AG09309 (cell line): ENCODE measurements at places on chromosomes 13 and 19.

DNA sequence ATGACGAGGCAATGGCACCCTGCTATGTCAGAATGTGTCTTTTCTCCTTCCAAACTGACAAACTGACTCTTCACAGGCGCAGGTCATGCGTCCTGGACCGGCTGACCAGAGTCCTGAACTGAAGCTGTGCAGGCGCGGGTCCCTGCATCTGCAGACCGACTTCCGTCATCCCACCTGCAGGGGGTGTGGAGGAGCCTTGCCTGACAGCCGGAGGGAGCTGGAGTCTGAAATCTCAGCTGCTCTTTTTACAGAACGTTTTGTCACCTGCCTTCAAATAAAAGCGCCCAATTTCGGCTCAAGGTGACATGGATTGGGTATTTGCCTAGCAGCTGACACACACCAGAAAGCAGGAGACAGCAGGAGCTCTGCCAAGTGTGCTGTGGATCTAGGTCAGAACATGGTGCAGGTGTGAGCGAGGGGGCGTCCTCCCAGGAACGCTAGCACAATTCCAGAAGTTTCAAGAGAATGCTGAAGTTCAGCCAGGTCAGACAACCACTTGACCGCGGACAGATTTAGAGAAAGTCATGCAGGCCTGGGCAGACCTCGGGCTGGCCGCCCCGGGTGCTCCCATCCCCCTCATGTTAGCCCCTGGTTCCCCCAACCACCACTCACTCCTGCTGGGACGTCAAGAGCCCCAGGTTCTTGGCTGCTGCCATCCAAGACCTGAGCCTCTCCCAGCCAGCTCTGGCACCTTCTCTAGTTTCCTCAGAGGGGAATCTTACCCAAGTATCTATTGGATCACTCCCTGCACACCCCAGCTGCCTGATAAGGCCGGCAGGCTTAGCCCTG is 32.8 kb downstream of the ELL start:
- DNase-seq: no peak

DNA sequence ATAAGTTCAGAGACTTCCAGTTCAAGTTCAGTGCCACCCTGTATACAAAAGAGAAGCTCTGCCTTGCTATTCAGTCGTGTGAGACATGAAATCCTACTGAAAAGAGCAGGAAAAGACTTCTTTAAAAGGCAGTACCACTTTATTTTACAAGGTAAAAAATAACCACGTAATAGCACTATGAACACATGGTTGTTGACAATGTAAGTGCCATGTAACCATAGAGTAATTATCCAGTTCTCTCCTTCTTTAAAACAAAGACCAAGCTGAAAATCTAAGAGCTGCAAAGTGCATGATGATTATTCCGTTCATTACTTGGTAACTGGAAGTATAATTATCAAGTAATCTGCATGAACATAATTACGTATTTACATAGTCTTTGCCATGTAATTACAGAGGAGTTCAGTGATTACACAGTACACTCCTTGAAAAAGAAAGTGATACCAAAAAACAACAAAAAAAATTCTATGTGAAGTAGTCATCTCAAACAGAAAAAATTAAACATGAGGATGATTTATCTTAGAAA is 288.7 kb downstream of the EFNB2 start:
- no peak for DNase-seq

GRCh38 chr13:100131863-100132574 is 43.1 kb downstream of the PCCA start:
- peak; percentile 27 for DNase-seq

- DNase-seq: no peak
These were observed 718.0 kb downstream of the DACH1 start for GRCh38 chr13:71149046-71149445.

GRCh38 chr19:5676772-5677105 is 3.6 kb downstream of the MICOS13 start:
- DNase-seq: no peak

- DNase-seq: no peak
These were observed 68.2 kb downstream of the NHLRC3 start for GRCh38 chr13:39106216-39107005.

DNA sequence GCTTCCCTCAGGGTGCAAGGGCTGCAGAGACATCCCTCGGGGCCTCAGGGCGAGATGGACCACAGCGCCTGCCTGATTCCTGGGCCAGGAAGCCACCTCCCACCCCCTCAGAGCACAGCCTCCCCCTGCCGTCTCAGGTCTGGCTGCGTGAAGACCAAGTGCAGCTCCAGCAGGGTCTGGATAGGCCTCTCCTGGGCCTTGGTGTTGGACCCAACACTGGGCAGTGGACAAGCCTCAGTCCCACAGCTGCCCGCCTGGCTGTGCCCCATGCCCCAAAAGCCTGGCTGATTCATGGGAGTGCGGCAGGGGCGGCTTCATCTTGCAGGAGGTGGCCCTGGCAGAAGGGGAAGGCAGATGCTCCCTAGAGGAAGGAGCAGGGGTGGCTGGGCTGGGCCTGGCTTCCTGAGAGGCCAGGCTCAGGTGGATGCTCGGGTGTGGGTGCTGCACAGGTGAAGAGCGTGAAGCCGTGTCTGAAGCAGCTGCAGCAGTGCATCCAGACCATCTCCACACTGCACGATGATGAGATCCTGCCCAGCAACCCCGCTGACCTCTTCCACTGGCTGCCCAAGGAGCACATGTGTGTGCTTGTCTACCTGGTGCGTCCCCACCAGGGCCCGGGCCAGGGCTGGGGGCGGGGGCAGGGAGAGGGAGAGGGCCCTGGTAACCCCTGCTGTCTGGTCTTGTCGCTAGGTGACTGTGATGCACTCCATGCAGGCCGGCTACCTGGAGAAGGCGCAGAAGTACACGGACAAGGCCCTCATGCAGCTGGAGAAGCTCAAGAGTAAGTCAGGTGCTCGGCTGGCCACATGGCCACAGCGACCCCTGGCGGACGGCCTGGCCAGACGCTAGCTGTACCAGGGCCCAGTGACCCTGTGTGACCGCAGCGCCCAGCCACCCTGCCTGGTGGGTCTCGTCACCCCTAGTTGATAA is 21.7 kb downstream of the MAU2 start:
- DNase-seq: no peak

- DNase-seq: no peak
These were observed 332.8 kb upstream of the MIR17HG start for GRCh38 chr13:91014696-91015095.

DNA sequence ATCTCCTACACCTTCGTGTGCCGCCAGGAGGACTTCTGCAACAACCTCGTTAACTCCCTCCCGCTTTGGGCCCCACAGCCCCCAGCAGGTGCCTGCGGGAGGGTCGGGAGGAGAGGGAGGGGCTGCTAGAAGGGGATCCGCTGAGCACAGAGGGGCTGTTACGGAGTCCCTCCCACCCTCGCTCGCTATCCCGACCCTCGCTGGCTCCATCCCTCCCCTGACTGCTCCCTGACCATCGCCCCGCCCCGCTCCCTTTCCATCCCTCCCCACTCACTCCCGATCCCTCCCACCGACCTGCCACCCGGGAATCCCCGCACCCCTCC is 780 bp downstream of the CD177 start:
- DNase-seq: no peak

- no peak for DNase-seq
These were observed 2.1 kb downstream of the PPP2R1A start for GRCh38 chr19:52191951-52192350.

DNA sequence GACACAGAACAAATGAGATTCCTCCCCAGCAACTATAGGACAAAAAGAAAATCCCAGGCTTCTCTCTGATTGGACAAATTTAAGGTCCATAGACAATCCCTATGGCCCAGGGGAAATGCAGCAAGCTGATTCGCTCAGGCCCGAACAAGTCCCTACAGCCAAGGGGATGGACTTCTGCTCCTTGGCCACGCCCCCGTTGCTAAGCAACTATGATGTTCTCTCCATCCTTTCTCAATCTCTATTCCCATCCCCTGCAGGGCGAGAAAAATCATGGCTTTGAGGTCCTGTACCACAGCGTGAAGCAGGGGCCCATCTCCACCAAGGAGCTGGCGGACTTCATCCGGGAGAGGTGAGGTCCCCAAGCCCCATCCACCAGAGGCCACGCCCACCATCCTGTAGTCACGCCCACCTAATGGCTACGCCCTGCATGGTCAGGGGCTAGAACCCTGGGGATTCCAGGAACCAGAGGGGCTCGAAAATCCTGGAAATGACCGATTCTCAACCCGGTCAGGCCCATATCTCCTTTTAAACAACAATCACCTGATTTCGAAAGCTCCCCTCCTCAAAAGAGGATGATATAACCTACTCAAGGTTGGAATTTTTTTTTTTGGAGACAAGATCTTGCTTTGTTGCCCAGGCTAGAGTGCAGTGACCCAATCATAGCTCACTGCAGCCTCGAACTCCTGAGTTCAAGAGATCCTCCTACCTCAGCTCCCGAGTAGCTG is 11.4 kb downstream of the FCHO1 start:
- DNase-seq: no peak

DNA sequence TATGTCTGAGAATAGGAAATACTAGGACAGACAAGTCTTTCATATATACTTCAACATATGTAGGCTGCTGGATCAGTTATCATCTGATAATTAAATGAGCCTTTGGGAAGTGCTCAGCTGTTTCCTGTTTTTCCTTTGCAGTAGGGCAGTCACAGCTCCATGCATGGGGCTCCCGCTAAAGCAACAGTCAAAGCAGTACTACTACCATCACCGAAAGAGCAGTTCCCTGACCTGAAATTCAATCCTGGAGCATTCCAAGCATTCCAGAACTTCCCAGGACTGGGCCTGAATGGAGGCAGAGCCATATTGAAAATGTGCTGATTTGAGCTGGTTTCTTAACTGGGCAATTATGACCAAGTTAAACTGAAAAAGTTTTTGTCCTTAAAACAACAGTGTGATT is 20.5 kb downstream of the MICU2 start:
- no peak for DNase-seq

GRCh38 chr13:33380487-33381079 is 95.0 kb upstream of the STARD13 start:
- DNase-seq: no peak

DNA sequence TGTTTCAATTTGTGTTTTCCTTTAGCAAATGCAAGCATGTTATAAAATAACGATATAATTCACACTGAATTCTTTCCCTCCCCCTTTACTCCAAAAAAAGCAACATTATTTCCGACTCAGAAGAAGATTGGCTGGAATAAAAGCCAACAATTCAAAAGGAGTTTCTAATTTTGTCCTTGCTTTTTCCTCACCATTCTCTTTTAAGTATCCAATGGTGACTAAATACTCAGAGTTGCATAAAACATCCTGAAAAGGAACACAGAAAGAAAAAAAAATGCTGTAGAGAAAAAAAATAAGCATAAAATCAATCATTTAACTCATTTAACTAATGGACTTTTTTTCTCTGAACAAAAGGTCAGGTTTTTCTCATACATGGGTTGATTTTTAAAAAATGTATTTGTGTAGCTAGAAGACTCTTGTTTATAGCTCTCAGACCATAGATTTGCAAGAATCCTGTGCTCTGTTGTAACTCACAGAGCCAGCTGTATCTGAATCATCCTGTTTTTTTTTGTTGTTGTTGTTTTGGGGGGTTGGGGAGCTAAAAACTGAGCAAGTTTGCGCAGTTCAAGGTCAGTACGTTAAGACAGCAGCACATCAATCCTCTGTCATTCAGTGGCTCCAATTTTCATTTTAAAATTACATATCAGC is 108.1 kb downstream of the PCDH17 start:
- DNase-seq: no peak

DNA sequence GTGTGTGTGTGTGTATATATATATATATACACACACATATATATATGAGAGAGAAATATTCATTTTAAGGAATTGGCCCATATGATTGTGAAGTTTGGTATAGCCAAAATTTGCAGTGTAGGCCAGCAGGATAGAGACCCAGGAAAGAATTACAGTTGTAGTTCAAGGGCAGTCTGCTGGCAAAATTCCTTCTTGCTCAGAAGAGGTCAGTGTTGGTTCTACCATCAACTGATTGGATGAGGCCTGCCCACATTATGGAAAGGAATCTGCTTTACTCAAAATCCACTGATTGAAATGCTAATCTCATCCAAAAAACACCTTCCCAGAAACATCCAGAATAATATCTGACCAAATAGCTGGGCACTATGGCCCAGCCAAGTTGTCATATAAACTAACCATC is 24.0 kb downstream of the RNF6 start:
- no peak for DNase-seq

- no peak for DNase-seq
These were observed 3.2 kb downstream of the OXGR1 start for GRCh38 chr13:96991072-96991471.

DNA sequence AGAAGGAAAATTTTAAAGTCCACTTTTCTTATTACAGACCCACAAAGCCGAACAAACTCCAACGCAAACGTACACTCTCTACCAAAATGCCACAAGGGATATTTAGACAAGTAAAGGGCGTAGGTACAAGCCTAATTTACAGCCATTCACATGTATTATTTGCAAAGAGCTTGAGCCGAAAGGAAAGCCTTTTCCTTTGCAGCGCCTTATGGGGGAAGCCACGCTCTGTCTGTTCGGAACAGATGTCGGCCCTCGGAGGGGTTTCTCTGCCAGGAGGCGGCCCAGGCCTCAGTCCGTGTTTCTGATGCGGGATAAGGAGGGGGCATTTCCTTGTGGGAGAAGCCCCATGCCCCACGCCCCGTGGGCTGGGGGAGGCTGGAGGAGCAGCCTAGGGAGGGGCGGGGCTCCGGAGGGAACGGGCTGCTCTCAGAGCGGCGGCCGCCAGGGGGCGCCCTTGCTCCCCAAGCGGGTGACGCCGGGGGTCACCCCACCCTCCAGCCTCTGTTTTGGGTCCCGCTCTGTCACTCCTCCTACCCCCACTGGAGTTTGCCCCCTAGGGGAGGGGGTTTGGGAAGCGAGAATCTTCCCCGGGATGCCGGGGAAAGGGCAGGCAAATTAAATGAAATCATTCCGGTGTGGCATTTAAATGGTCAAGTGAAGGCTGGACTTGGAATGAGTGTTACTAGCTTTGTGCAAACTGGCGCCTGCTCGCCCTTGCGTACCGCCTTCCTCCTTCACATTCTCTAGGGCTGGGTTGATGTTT is 2.9 kb downstream of the HTR2A start:
- no peak for DNase-seq

DNA sequence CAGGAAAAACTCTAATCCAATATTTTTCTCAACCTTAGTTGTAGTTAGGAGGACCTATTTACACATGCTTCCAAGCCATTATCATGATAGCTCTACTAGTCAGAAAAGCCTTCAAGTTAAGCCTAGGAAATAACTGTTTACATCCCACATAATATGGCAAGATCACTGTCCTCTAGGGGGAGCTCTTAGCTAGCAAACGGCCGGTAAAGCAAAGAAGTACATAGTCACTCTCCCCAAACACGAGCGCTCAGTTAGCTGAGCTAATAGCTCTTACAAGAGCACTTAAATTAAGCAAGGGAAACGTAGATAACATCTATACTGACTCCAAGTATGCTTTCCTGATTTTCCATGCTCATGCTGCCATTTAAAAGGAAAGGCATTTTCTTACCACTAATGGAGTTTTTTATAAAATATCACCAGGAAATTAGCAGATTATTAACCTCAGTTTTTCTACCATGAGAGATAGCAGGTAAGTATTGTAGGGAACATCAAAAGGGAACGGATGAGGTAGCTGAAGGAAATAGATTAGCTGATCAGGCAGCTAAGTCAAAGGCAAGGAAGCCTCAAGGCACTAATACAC is 100.6 kb upstream of the PABPC3 start:
- DNase-seq: peak; percentile 56
